Smooth muscle cell of the coronary artery (primary cell): ENCODE measurements at places on chromosomes 11 and 22. TPM values are rescaled to one million over a fixed set of nuclear protein-coding genes. Genes with fewer than 3 reads are reported as not detected.

Gene SGSM1
- total RNA-seq, result under 0.01 TPM in 1 of 2 replicates, not detected in the other

Gene HTR3B
- not detected in 2 replicates for total RNA-seq

Gene CCDC73
- not detected in 2 replicates for total RNA-seq

Gene MPZL2
- 0.08 and 0.94 TPM in 2 replicates for total RNA-seq

Gene SCGB1A1
- total RNA-seq, result not detected in 2 replicates

Gene CDON
- 3.0 and 104 TPM in 2 replicates for total RNA-seq

Gene WBP2NL
- total RNA-seq, result 0.23 and 0.30 TPM in 2 replicates

Gene IL17RA
- total RNA-seq, result 2.9 and 3.7 TPM in 2 replicates

Gene TSPAN4
- 102 and 297 TPM in 2 replicates for total RNA-seq

Gene CTSW
- total RNA-seq, result not detected in 2 replicates

Gene RAB3IL1
- total RNA-seq, result 3.5 and 19.3 TPM in 2 replicates

Gene NRIP3
- 3.7 and 8.7 TPM in 2 replicates for total RNA-seq

Gene CBLIF
- not detected in 2 replicates for total RNA-seq

Gene SAA4
- not detected in 2 replicates for total RNA-seq

Gene DCDC1
- total RNA-seq, result 0.08 and 0.12 TPM in 2 replicates
